Activated naive CD8-positive, alpha-beta T cell treated with anti-CD3 and anti-CD28 coated beads for 36 hours (primary cell): ENCODE measurements at places on chromosomes 7 and 10. TPM values are rescaled to one million over a fixed set of nuclear protein-coding genes. Genes with fewer than 3 reads are reported as not detected.

The POLR3A gene
- 26.7 TPM for total RNA-seq

- no peak for DNase-seq
These were observed 39.8 kb upstream of the TRIM8 start for GRCh38 chr10:102604439-102604841.

- DNase-seq: peak; percentile 44
These were observed 6.8 kb upstream of the TAS2R40 start for GRCh38 chr7:143214789-143215679.

GRCh38 chr7:55523366-55523765 is 48.9 kb downstream of the VOPP1 start:
- no peak for DNase-seq

- DNase-seq: no peak
These were observed 388.3 kb upstream of the MGMT start for GRCh38 chr10:129078746-129079145.

DNA sequence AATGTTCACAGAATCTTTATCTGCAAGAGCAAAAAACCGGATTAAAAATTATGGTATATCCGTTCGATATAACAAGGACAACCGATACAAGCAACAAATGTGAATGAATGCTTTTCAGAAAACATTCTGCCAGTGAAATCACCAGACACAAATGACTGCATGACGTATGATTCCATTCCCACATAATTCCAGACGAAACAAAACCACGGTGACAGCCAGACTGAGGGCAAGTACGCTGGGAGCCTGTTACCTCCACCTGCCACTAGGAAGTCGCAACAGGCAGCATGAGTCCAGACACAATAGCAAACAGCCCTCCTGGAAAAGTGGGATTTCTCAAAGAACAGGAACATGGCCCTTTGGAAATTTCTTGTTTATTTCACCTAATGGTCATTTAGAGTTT is 41.7 kb downstream of the MAD1L1 start:
- no peak for DNase-seq

The GDF2 gene
- not detected for total RNA-seq

DNA sequence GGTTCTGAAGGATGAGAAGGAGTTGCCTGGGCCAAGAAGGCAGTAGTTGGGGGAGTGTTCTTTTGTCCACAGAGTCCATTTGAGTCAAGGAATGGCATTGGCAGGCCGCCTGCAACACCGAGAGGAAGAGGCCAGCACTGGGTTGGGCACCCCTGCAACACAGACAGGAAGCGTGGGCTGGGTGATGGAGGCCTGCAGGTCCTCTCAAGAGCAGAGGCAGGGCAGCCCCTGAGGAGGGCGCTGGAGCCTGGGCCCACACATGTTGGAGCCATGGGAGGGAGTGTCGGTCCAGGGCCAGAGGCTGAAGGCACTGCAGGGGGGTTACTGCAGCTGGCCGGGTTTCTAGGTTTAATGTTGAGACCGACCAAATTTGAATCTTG is 137.3 kb downstream of the PTPN20 start:
- DNase-seq: peak; percentile 33

GRCh38 chr10:85557077-85557476 is 809.5 kb downstream of the GRID1 start:
- no peak for DNase-seq

DNA sequence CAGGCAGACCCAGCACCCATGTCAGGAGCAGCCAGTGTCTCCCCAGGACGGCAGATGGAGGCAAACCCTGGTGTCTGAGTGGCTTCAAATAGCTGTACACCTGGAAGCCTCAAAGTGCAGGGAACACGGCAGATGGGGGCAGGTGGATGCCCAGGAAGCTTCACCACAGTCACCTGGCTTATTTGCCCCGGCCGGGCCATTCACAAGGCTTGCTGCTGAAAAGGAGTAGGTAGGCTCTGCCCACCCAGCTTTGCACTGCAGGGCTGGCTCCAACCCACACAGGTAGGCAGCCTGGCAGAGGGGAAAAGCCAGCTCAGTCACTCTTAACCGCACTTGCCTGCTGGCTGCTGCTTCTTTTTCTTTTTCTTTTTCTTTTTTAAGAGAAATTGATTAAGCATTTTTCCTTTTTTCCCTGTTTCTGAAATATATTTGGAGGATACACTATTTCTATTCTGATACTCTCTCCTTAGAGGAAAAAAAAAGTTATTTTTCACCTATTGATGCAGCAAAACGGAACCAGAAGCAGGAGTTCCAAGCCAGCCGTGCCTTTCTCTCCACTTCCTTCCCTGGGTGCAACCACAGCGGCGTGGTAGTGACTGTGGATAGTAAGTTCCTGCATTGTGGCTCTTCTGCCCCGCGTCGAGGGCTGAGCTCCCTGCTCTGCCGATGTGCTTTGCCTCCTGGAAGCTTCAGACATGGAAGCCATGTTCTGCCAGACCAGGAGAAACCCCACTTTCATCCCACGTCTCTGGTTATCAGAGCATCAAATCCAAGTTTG is 118.3 kb downstream of the KLF6 start:
- peak; percentile 29 for DNase-seq

GRCh38 chr10:44873160-44873559 is 38.0 kb upstream of the TMEM72 start:
- no peak for DNase-seq

The ACBD7 gene
- 1.8 TPM for total RNA-seq

DNA sequence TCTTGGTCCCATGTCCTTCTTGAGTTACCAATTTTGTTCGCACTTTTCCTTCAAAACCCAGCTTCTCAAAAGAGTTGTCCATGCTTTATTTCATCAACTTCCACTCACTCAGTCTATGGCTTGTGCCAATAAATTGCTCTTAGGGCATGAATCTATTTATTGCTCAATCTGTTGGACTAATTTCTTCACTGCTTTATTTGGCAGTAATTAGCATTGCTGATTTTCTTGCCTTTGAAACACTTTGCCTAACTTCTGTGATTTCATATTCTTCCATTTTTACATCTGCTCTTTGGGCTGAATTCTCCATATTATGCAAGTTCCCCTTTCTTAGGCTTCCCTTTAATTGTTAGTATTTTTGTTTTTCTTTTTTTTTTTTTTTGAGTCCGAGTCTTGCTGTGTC is 16.8 kb downstream of the DLD start:
- DNase-seq: no peak

The MOSPD3 gene
- 10.0 TPM for total RNA-seq

- peak; percentile 59 for DNase-seq
These were observed 1.3 kb downstream of the ABCB1 start for GRCh38 chr7:87599336-87599735.

The AKR1C8 gene
- not detected for total RNA-seq

GRCh38 chr7:1961701-1962276 is 271.0 kb downstream of the MAD1L1 start:
- DNase-seq: peak; percentile 72

The GIMAP5 gene
- 48.2 TPM for total RNA-seq
